Hindlimb muscle (tissue), 1 donor: ENCODE measurements at places on chromosomes 2 and 18. TPM values are rescaled to one million over a fixed set of nuclear protein-coding genes. Genes with fewer than 3 reads are reported as not detected.

- no peak for DNase-seq
Measured at GRCh38 chr2:64317707-64318475, 136.1 kb upstream of the LGALSL start.

- no peak for DNase-seq
Measured at GRCh38 chr18:54857499-54857898, 29.2 kb downstream of the RAB27B start.

DNA sequence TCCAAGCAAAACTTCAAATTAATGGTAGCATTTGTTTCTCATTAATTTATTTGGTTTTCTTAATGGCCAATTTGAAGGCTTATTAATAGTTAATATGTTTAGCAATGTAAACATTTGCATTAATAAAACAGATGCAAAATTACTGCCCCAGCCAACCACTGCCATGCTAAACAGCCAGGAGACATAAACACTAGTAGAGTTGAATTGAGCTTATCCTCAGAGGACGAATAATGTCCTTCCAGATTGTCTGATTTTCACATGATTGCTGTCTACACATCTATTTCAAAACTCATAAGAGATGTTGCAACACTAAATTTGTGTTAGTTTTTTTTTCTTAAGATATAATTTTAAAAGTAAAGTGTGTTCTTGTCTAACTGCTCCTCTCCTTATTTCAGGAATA, 128.5 kb downstream of the DCC start:
- DNase-seq: no peak

DNA sequence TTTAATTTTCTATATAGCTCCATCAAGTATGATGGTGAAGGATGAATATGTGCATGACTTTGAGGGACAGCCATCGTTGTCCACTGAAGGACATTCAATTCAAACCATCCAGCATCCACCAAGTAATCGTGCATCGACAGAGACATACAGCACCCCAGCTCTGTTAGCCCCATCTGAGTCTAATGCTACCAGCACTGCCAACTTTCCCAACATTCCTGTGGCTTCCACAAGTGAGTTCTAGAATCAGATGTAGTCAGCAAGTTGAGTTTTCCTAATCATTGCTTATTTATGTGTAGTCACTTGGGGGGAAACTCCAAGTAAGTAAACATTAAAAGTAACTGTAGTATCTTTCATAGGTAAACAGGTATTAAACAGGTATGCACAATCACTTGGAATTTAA, 24.8 kb downstream of the SMAD4 start:
- DNase-seq: no peak

DNA sequence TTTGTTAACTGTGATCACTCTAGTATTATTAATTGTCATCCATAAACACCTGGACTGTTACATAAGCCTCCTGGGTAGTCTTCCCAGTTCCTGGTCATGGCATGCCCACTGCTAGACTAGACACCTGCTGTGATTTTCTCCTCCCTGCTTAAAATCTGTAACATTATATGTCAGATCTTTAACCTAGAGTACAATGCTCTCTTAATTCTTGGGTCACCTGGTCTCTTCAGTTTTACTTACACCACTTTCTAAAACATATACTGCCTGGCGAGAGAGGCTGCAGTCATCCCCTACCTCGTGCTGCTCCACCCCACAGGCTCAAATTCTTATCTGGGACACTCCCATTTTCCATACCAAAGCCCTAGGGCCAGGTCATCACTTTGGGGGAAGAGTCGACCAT, 161.3 kb downstream of the CDH2 start:
- no peak for DNase-seq

Gene BMP10
- not detected for polyA plus RNA-seq
